ENCODE measurements at places on chromosomes 11 and 22.

- DNase-seq: no peak
Observed at GRCh38 chr22:48842583-48842945, 985.1 kb downstream of the BRD1 start.

DNA sequence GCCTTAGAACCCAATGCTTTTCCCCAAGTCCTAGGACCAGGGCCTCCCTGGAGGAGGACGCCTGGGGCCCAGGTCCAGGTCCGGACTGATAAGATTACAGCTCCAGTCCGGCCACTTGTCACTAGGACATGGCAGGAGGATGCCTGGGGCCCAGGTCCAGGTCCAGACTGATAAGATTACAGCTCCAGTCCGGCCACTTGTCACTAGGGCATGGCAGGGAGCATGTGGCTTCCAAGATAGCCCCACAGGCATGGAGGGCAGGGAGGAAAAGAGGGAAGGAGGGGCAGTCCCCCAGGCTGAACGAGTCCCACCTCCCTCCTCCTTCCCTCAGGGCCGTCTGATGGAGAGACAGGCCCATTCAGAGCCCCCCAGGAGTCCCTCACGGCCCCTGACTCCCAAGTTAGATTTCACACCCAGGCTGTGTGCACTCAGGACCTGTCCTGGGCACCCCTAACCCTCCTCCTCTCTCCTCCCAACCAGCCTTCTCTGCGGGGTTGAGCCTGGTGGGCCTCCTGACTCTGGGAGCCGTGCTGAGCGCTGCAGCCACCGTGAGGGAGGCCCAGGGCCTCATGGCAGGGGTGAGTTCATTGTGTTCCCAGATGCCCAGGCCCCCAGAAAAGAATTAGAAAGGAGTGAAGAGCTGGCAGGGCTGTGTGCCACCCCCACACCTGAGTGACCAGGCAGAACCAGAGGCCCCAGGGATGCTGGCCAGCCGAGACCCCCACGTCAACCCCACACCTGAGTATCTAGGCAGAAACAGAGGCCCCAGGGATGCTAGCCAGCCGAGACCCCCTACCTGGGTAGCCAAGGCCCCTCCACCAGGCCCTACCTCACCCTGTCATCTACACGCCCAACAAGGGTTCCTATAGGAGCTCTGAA lies 2.1 kb downstream of the TSPAN32 start:
- DNase-seq: no peak

DNA sequence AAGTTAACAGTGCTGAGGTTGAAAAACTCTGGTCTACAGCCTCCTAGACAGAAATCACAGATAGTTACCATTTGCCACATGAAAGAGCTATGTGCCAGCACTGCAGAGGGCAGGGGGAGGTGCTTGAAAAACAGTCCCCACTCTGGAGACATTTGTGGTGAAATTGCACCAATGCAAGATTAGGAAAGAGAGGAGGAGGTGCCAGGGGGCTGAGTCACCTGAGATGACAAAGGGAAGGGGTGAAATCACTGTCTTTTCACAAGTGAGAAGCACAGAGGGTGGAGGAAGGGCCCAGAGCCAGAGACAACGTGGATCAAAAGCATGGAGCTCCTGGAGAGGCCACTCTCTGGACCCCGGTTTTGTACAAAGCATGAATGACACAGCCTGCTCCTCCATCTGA lies 196.3 kb downstream of the BUD13 start:
- DNase-seq: no peak

DNA sequence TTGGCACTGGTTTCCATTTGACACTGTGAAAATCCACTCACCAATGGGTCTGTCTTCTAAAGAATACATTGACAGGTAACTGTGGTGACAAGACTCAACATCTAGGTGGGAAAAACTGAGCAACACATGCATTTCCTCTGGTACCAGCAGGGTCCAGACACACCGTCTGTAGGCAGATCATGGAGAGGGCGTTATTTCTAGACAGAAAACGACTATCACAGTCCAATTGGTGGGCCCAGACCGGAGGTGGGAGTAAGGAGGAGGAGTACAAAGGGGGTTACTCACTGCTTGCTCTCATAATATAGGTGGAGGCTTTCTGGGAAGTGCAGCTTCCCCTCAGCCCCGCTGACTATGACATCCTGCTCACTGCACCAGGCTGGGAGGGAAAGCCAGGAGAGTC lies 9.9 kb downstream of the OVCH2 start:
- no peak for DNase-seq

DNA sequence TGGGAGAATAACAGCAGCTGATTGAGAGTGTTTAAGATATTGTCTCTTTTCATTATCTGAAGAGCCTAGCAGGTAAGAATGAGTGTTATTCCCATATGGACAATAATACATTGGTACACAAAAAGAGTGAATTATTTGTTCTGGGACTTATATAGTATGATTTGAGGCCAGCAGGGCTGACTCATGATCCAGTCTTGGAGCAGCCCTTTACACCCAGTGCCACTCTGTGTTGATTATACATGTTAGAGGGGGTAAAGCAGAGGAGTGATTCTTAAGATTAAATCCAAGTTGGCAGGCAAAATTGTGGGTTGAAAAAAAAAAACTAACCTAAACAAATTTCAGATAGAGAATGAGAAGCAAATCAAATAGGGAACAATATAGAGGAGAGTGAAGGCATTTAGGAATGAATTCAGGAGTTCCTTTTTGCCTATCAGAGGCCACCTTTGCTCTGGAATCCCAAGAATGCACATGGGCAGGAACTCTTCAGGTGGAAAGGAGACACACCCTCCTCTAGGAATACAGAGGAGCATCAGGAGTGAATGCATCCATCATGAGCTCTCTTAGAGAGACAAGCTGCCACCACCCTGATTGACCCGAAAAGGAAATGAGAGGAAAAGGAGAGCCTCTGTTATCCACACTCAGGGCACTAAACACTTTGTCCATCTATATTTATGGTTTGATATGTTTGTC lies 19.2 kb upstream of the MRGPRX1 start:
- no peak for DNase-seq

DNA sequence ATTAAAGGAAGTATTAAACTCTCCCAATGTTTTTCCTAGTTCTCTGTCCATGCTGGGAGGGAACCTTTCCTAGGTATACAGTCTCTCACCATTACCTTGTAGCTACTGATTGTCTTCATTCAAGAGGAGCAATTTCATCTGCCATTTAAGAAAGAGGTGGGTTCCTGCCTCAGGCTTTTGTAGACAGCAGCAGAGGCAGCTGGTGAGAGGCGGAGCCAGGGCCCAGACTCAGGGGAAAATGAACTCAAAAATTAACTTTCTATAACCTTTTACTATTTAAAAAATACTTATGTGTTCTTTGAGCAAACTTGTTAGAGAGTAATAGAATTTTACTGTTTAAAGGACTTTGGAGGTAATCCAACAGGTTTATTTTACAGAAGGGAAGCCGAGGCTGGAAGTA lies 133.0 kb downstream of the SNX19 start:
- DNase-seq: no peak

- no peak for DNase-seq
Observed at GRCh38 chr11:21144531-21144930, 475.1 kb downstream of the NELL1 start.

- no peak for DNase-seq
Observed at GRCh38 chr22:35622191-35622913, 5.2 kb upstream of the MB start.

DNA sequence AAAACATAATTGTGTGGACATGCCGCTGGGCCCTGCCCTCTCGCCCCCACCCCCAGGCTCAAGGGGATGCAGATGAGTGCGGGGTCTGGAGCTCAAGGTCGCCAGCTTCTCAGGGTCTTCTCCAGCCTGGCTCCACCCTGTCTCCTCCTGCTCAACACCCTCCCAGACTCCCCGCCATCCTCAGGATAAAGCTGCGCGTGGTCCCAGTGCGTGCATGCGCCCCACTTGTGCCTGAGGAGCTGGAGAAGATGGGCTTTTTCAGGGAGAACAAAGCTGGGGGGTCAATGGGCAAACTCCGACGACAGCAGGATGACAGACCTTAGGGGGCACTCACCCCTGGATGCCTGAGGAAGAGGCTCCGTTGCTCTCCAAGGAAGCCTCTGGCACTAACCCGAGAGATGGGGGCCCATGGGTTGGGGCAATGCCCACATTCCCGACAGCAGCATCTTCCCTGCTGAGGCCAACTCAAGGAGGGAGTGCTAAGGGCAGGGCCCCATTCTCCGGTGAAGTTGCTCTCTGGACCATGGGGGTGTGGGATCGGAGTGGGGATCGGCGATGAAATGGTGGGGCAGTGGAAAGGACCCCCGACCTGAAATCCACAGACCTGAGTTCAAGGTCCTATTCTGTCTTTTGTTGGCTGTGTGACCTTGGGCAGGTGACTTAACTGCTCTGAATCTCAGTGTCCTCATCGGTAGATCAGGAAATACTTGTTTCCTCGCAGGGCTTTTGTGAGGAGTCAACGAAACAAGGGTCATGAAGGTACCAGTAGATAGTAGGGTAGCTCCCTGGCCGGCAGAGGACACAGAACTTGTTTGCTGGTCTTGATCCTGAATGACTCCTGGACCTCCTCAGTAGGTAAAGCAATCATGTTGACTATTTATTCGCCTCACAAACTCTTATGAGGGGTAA lies 47.7 kb downstream of the WNT11 start:
- no peak for DNase-seq

DNA sequence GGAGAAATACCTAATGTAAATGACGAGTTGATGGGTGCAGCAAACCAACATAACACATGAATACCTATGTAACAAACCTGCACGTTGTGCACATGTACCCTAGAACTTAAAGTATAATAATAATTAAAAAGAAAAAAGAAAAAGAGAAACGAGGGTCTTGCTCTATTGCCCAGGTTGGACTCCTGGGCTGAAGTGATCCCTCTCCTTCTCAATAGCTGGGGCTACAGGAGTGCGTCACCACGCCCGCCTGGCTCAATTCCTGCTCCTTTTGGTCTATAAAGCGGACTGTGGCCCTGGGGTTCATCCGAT lies 521 bp upstream of the PTS start:
- DNase-seq: no peak

- DNase-seq: no peak
Observed at GRCh38 chr22:29385748-29386147, 2.6 kb downstream of the AP1B1 start.

DNA sequence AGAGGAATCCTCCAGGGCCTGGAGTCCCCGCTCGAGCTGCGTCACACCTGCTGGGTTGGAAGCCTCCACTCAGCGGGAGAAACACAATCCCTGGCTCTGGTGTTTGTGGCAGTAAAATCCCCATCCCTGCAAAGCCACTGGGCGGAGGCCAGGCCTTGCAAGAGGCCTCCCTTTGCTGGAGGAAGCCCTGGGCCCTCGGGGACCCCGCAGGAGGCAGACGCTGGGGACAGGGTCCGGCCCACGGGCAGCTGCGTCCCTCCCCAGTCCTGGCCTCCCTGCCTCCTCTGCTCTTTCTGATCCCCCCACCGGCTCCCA lies 194.7 kb downstream of the BRD1 start:
- no peak for DNase-seq

All from skeletal muscle cell (primary cell).